ENCODE measurements at places on chromosomes 7 and 10.

DNA sequence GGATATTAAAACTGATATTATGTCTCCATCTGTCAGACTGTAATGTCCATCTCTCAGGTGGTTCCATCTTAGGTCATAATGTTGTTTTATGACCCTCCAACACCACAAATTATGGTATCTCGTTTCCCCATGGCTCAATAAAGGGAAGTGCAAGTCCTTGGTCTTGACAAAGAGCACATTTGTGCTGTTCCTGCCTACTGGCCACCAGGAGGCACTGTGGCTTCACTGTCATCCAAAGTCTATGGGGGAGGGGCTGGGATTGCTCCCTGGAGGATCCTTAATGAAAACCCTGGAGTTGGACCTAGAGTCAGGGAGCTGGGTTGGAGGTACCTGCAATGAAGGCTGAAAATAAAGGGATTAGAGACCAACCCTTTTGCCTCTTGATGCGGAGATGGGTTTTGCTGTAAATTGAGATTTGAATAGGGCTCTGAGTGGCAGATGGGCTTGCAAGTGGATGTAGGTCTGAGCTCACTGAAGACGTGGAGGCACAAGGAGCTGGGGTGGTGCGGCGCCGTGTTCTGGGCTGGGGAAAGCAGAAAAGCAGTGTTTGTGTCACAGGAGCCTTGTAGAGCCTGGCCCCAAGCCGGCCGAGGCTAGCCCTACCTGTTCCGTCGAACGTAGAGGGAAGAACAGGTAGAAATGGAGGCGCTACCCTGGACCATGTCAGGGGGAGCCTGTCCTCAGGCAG lies 180.5 kb upstream of the PRSS58 start:
- DNase-seq: no peak

- no peak for DNase-seq
Measured at GRCh38 chr7:105011141-105011830, 2.7 kb upstream of the KMT2E start.

- DNase-seq: no peak
Measured at GRCh38 chr7:51517187-51517586, 200.6 kb upstream of the COBL start.

GRCh38 chr7:84207025-84207424 lies 12.4 kb upstream of the SEMA3A start:
- DNase-seq: no peak

DNA sequence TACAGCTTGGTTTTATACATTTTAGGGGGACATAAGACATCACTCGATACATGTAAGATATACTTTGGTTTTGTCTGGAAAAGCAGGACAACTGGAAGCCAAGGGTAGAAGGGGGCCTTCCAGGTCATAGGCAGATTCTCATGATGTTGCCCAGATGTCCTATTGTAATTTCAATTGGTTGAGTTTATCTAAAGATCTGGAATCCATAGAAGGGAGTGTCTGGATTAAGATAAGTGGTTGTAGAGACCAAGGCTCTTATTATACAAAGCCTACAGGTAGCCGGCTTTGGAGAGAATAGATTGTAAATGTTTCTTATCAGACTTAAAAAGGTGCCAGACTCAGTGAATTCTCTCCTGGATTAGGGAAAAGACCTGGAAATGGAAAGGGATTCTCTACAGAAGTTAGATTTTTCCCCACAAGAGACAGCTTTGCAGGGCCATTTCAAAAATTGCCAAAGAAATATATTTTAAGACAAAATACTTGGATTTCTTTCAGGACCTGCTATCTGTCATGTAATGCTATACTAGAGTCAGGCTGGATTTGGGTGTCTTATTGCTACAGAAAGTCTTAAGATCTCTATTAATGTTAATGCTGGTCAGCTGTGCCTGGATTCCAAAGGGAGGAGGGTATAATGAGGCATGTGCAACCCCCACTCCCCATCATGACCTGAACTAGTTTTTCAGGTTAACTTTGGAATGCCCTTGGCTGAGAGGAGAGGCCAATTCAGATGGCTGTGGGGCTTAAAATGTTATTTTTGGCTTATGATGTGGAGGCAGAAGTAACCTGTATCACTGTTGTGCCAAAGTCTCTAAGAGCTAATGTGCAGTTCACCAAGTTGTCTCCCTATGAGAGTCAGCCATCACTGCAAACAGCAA lies 511.1 kb upstream of the C7orf33 start:
- DNase-seq: no peak

DNA sequence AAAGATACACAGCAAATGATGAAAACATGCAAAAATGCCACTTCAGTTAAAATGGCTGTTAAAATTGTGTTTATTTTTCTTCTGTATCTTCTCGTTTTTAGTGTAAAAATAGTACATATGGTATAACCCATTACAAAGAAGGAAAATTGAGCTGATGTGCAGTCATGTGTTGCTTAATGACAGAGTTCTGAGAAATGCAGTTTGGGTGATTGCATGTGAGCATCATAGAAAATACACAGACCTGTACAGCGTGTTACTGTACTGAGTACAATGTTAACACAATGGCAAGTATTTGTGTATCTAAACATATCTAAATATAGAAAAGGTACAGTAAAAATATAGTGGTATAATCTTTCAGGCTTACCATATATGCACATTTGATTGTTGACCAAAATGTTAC lies 7.3 kb downstream of the DMTF1 start:
- DNase-seq: no peak
